ENCODE measurements at places on chromosomes 12 and 14.

DNA sequence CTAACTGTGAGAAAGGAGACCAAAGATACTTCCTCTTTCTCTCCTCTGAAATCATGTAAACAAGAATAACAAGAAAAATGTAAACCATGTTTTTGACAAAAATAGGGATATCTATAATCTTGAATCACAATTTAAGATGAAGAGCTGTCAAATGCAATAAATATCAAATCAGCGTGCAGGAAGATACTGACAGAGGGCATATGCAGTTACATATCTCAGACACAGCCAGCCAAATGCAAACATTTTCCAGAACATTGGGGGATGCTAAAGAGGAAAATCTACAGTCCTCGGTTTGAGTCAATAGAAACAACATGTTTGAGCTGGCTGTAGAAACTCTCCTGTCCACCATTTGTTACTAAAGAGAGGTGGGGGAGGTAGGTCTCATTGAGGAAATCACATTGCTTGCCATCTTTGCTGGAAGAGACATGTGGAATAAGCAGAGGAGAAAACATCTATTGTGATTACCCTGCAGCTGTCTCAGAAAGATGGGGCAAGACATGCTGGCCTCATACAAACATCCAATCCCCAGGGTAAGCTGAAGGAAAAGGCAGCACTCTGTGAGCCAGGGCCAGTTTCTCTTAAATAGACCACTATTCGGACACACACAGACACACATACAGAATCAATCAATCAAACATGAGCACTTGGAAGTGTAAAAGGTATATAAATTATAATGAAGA is 43.5 kb downstream of the CNTN1 start:
- no peak for DNase-seq

GRCh38 chr12:132474237-132474741 is 15.7 kb upstream of the FBRSL1 start:
- DNase-seq = no peak

- DNase-seq = no peak
Measured at GRCh38 chr14:81141426-81141825, 79.3 kb downstream of the GTF2A1 start.

- no peak for DNase-seq
Measured at GRCh38 chr12:77102691-77103090, 37.3 kb upstream of the E2F7 start.

DNA sequence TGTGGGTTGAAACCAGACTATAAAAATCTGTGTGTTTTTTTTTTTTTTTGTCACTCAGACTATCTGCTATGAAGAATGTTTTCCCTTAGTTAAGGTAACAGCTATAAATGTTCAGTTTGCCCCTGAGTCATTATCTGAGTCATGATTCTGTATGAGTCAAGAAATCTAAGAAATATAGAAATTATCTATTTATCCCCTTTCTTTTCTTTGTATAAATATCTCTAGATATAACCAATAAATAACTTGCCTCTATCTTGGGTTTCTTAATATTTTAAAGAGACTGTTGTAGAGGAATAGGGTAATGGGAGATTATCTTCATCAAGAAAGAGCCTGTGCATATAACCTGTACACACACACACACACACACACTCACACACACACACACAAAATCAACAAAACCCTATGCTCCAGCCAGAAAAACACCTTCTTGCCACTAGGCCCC is 161.7 kb upstream of the EEA1 start:
- DNase-seq = no peak

DNA sequence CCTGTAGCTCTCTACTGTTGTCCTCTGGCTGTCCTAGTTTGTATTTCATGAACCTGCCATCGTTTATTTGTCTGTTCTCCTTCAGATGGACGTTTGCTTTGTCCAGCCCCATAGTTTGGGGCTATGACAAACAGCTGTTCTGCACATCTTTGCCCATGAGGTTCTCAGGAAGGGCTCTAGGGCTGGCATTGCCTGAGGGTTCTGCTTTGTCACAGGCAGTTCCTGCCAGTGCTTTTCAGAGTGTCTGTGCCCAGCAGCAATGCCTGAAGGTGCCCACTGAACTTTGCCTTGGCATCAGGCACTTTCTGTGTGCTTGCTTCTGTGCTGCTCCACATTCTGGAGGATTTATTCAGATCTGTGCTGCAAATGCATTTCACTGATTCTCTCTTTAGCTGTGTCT is 361.3 kb downstream of the TMEM121 start:
- no peak for DNase-seq

- DNase-seq = no peak
Measured at GRCh38 chr14:19918553-19919264, 1.7 kb upstream of the OR4K5 start.

DNA sequence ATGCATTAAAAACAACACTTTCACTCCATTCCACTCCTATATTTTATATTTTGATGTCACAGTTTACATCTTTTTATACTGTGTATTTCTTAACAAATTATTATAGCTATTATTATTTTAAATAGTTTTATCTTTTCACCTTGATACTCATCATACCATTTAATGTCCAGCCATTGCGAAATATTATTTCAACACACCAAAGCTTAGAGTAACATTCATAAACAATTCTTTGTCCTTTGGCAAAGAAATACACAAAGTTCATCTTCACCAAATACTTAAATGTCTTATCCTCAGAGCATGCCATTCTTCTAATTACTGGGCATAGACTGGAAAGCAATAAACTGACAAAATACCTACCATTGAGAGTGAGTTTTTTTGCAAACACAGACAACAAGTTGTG is 1963.4 kb upstream of the FLRT2 start:
- no peak for DNase-seq

- no peak for DNase-seq
Measured at GRCh38 chr14:63480599-63480998, 62.6 kb downstream of the PPP2R5E start.

DNA sequence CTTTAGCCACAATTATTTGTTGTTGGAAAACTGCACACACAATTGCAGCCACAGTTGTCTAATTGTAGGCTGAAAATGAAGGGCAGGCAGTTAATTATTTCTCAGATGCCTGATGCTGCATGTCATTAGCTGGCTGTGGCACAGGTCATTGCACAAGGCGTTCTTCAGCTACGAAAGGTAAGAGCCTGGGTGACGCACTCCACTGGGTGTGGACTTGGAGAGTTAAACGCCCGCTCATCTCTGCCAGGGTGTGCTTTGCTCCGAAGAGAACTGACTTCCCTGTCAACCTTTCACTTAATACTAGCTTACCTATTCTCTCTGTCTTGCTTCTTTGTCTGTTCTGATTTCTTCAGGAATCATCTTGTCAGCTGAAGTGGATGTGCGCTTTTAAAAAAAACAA is 91.4 kb upstream of the CPM start:
- no peak for DNase-seq

- DNase-seq = peak; percentile 29
Measured at GRCh38 chr12:56932867-56933266, 1.3 kb downstream of the SDR9C7 start.

- no peak for DNase-seq
Measured at GRCh38 chr12:100437038-100437841, 36.4 kb upstream of the NR1H4 start.

DNA sequence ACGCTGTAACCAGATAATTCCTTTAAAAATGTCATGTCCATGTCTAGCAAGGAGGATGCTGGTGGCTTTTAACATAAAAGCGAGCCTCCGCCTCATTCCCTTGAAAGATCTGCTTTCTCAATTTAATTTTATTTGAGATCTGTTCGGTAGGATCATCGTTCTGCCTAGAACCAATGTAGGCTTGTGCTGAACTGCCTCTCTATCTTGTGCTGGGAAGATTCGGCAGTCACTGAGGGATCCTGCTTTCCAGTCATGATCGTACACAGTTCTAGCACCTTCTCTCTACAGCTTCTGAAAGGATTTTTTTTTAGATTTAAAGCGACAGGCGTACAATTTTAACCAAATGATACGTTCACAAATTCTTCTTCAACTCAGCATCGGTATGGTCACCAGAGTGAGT is 54.3 kb downstream of the PEBP1 start:
- no peak for DNase-seq

GRCh38 chr14:69079188-69079742 is 73.7 kb downstream of the DCAF5 start:
- DNase-seq = no peak

DNA sequence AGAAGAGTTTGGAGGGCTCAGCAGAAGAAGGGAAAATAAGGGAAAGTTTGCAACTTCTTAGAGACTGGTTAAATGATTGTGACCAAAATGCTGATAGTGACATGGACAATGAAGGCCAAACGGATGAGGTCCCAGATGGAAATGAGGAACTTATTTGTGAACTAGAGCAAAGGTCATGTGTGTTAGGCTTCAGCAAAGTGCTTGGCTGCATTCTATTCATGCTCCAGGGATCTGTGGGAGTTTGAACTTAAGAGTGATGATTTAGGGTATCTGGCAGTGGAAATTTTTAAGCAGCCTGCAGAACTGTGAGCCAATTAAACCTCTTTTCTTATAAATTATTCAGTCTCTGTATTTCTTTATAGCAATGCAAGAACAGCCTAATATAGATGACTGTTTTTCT is 88.9 kb upstream of the ARHGAP5 start:
- no peak for DNase-seq

DNA sequence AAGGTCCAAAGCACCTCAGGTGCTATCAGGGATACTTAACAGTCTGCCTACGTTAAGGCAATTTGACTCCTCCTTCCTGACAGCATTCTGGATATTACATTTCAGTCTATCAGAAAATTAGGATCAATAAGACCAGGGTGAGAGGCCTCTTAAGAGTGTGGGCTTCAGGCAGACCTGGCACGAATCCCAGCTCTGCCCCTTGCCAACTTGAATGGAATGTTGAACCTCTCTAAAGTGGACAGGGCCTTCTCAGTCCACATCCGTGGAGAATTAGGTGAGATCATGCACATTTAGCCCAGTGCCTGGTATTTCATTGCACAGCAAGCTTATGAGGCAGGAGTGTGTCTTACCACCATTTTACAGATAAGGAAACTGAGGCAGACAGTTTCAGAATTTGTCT is 25.9 kb downstream of the DCAF4 start:
- no peak for DNase-seq

DNA sequence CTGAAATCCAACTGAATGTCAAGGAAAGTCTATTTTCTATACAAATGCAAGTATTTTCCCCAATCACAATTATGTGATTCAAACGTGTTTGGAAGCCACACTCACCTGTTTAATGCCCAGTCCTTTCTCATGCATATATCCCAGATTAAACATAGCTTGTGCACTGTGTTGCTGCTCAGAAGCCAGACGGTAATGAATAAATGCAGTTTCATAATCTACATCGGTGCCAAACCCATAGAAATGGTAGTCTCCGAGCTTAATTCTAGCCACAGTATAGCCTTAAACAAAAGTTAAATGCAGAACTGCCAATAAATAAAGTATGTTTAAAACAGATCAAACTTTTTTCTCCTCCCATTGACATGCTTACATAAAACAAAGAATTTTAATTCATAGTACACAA is 49.5 kb downstream of the SEL1L start:
- DNase-seq = no peak

DNA sequence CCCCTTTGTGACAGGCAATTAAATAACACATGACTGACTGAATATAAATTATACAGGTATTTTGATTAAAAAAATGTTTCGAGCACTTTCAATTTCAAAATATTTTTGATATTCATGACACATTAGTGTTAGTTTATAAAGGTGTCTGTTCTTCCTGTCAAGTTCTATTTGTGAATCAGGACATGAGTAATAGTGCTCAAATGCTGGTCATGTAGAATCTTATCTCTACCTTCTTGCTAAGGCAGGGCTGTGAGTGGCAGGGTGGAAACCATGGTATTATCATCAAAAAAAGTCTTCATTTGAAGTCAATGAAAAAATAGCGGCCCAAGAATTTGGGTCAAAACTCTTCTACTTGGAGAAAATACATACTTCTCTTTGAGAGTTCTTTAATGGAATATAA is 250.2 kb downstream of the DACT1 start:
- no peak for DNase-seq

DNA sequence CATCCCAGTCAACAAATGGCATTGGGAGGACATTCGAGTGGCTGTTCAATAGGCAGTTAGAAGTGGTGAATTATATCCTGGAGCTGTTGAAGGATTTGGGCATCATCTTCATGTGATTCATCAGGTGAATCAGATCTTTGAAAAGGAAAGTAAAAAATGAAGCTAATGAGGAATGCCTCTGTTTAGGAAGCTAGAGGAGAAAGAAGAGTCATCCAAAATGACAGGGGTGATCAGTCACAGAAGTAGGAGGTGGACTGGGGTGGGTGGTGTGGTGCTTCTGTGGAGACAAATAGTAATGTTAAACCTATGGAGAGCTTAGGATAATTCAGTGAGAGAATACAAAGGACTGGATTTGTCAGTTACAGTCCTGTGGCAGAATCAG is 32.7 kb downstream of the DIP2B start:
- no peak for DNase-seq

GRCh38 chr12:86914721-86915120 is 658.5 kb upstream of the MGAT4C start:
- no peak for DNase-seq

GRCh38 chr14:32785585-32785984 is 153.1 kb upstream of the NPAS3 start:
- no peak for DNase-seq

DNA sequence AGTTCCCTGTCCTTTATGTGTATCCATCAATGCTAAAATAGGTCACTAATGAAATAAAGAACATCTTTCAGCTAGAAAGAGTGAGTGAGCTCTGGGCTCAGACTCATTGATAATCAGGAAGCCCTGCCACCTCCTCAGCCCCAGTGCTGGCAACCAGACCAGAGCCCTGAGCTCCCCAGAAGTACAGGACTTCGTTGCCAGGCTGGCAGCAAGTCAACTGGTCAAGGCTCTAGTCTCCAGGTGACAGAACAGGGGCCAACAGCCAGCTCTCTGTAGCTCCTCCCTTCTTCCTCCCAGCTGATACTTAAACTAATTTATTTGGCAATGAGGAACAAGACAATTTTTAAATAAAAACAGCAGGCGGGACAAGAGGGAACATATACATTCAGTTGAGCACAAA is 145.3 kb downstream of the EGLN3 start:
- DNase-seq = no peak

- no peak for DNase-seq
Measured at GRCh38 chr12:117388951-117389446, 27.6 kb upstream of the NOS1 start.

DNA sequence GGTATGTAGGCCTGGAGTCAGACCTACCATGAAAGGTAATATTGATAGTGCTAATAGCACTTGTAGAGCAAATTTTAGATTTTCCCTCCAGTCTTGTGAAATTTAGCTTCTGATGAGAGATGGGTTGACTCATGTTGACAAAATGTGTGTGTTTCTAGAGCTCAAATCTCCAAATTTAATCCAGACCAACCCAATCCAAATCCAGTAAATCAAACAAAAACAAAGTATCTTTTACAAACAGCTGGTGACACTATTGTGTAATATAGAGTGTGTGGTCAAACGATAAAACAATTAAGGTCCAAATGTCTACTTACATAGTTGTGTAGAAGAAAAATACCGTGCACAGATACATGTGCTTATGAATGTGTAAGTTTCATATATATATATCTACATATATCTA is 63.4 kb upstream of the KITLG start:
- no peak for DNase-seq

GRCh38 chr14:103185051-103186029 is 62.1 kb downstream of the TNFAIP2 start:
- no peak for DNase-seq

- no peak for DNase-seq
Measured at GRCh38 chr12:7756993-7757392, 8.0 kb upstream of the NANOGNB start.

- no peak for DNase-seq
Measured at GRCh38 chr12:74985986-74986319, 223.7 kb downstream of the KCNC2 start.
